ENCODE measurements at places on chromosomes 2 and 18. TPM values are rescaled to one million over a fixed set of nuclear protein-coding genes. Genes with fewer than 3 reads are reported as not detected.

Gene CNGA3
- 0.10 TPM for total RNA-seq

DNA sequence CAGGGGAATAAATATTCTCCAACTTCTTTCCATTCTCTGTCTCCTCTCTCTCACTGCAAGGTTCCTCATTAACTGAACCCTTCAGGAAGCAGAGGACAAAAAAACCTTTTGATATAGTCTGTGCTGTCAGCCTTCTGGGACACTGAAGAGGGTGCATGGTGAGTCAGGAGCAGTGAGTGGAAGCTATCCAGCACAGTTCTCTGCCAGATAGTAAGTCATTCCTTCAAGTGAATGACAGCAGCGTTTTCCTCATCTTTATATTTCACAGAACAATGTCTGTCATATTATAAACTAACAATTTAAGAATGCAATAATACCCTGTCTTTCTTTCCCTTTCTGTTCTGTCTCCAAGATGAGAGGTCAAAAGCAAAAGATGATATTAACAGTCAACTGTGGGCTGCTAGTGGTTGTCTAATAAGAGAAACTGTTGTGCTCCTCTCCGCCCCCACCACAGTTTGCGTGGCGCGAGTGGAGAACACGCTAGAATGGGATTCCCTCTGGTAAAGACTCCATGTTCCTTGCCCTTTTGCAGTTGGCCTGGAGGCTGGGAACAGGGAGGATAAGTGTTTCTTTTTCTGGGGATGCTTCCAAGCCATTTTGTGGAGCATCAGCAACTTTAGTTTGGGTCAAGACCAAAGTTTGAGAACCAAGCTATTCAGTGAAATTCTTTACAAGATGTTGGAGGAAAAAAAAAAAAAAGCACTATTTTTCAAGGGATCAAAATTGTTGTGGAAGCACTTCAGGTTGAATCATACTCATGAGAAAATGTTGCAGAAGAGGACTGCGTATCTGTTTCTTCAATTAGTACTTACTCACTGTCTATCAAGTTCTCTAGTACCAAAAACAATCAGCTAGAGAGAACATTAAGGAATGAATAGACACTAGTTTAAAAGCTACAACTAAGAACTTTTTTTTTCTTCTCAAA is 430.2 kb downstream of the SETBP1 start:
- no peak overlapping the region for H3K27ac ChIP-seq
- H3K4me3 ChIP-seq = no peak overlapping the region
- DNase-seq = no peak
- H3K27me3 ChIP-seq = no peaks in the 10 kb centered on the region

GRCh38 chr2:16216558-16216945 is 276.2 kb downstream of the MYCN start:
- H3K27me3 ChIP-seq = peaks cover under 1% of the 10 kb centered on the region
- H3K27ac ChIP-seq = no peak overlapping the region
- H3K4me3 ChIP-seq = no peak overlapping the region
- H3K4me1 ChIP-seq = no peaks in the 10 kb centered on the region
- DNase-seq = no peak

Gene DPP10
- 3.3 TPM for total RNA-seq

DNA sequence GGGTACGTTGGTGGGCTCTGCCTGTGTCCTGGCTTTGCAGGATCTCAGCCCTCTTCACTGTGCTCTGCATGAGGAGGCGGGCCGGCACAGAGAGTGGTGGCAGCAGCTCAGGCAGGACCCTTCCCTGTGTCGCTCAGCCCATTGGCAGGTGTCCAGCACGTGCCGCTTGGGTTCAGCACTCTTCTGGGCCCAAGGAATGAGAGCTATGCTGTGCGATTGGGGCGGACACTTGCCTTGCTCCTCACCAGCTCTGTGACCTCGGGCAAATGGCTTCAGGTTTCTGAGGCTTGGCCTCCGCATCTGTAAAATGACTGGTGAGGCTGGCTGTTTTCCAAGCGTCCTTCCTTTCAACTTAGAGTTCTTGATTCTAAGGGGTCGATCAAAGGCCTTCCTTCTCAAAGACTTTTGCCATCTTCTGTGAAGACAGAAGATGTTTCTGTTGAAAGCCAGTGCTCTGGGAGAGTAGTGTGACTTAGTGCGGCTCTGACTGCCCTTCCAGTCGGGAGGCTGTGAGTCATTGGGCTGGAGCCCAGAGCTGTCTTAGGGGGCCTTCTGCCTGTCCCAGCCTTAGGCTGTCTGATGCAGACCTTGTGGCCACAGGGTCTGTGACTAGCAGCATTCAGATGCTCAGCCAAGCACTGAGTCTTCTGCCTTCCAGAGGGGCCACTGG is 35.6 kb downstream of the GLI2 start:
- DNase-seq = no peak
- H3K27ac ChIP-seq = no peak overlapping the region
- H3K4me1 ChIP-seq = peaks cover 5% of the 10 kb centered on the region
- H3K27me3 ChIP-seq = peaks cover 8% of the 10 kb centered on the region
- no peak overlapping the region for H3K4me3 ChIP-seq
- no peaks in the 10 kb centered on the region for H3K36me3 ChIP-seq

Gene HAAO
- 6.0 TPM for total RNA-seq

GRCh38 chr2:180478883-180479282 is 471.8 kb upstream of the CWC22 start:
- H3K4me3 ChIP-seq = no peak overlapping the region
- no peaks in the 10 kb centered on the region for H3K27me3 ChIP-seq
- no peaks in the 10 kb centered on the region for H3K4me1 ChIP-seq
- no peak overlapping the region for H3K27ac ChIP-seq

DNA sequence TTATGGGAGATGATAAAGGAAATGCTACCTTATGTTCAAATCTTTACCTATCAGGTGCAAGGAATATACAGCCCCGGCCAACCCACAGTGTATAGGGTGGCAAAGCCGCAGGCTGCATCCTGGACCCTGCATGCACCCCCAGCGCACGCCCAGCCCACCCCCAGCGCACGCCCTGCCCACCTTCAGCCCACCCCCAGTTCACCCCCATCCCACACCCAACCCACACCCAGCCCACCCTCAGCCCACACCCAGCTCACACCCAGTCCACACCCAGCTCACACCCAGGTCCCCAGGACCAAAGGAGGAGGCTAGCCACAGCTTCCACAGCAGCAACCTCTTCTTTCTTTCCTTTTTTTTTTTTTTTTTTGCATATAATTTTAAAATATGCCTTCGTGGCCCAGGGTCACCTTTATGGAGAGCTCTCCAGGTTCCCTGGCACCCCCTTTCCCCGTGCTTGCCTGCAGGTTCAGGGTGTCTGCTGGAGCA is 120.9 kb downstream of the PTGR3 start:
- peaks cover 6% of the 10 kb centered on the region for H3K27me3 ChIP-seq
- no peak overlapping the region for H3K4me3 ChIP-seq
- no peak overlapping the region for H3K27ac ChIP-seq
- DNase-seq = no peak
- peaks cover 4% of the 10 kb centered on the region for H3K36me3 ChIP-seq

DNA sequence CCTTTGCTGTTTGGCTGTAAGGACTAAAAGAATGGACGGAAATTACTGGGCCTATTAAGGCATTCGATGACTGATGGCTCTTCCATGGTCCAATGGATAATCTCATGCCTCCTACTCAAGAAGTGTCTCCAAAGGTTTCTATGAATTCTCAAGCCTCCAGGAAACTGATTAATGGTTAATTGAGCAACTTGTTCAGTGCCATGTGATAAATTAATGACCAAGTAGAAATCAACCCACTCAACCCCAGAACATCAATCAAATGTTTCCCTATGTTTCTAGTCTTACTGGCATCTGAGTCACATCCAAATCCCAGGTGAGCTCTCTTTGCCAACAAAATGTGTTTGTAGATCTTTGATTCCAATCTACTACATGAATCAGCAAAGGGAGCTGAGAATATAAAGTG is 103.6 kb downstream of the NXPH2 start:
- no peaks in the 10 kb centered on the region for H3K36me3 ChIP-seq
- no peaks in the 10 kb centered on the region for H3K27me3 ChIP-seq
- DNase-seq = no peak
- no peak overlapping the region for H3K27ac ChIP-seq
- H3K4me1 ChIP-seq = no peaks in the 10 kb centered on the region
- H3K4me3 ChIP-seq = no peak overlapping the region

Gene CCDC141
- total RNA-seq = 0.67 TPM

Gene MC5R
- total RNA-seq = 0.56 TPM

DNA sequence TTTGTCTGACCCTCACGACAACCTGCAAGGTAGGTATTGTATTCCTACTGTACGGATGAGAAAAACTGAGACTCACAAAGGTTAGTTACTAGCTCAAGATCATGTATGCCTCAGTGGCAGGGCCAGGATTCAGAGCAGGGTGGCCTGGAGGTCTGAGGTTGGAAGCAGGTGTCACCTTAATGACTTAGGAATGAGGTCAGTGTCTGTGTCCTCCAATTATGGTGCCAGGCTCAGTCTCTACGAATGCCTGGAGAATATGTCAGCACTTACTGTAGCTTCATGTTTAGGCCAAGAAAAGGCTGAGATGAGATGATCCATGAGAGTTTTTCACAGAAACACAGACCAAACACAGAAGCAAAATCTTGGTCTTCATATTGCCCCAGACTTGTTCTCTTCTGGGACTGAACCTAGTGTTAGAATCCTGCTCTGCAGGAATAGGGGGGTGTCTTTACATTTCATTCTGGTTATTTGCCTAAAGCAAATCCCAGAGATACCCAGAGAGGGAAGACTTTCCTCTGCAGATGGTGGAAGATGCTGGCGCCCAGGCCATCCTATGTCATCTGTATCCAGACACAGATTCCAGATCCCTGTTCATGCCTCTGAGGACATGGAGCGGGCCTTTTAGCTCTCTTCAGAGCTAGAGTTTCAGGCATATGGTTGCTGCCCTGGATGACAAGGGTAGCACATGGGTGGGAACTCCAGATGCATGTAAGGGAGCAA is 16.3 kb upstream of the RAB10 start:
- H3K27me3 ChIP-seq = peaks cover 3% of the 10 kb centered on the region
- no peak for DNase-seq
- no peaks in the 10 kb centered on the region for H3K36me3 ChIP-seq
- no peak overlapping the region for H3K27ac ChIP-seq

Gene POTEC
- not detected for total RNA-seq

Gene CTAGE1
- total RNA-seq = not detected

GRCh38 chr2:215931256-215931903 is 82.0 kb downstream of the MREG start:
- peaks cover 19% of the 10 kb centered on the region for H3K4me1 ChIP-seq
- H3K4me3 ChIP-seq = no peak overlapping the region
- DNase-seq = peak; percentile 70
- H3K27ac ChIP-seq = no peak overlapping the region

Gene CREG2
- total RNA-seq = 23.6 TPM

DNA sequence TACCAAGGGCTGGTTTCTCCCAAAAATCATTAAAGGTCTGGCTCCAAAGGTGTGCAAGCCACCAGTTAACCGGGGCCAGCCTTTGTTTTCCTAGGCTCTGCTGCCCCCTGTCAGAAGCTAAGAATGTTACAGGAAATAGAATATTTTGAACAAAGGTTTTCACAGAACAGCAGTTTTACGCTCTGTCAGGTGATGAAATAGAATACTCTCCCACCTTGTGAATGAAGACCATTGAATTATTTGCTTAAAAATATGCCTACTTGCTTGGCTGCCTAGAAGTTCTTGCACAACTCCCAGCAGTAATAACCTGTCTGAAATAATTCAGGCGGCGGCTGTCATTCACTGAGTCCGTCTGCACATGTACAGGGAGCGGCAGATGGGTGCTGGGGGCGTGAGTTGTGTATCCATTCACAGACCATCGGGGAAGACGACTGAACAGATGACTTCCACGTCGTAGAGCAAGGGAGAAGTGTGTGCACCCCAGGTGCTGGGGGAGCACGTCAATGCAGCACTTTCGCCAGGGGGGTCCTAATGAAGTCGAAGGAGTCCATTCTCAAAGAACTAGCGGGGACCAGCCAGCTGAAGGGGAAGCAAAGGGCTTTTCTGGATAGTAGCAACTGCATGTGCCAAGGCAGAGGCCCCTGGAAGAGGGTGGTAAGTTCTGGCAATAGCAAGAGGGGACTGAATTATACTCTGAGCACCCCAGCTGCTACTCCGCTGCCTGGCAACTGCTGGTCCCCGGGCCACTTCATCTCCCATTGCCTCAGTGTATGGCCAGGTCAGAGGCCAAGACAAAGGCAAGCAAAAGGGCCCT is 56.1 kb downstream of the SF3B1 start:
- peak; percentile 66 for DNase-seq
- peak overlapping the region; percentile 5 for H3K4me3 ChIP-seq
- no peaks in the 10 kb centered on the region for H3K36me3 ChIP-seq
- no peak overlapping the region for H3K27ac ChIP-seq
- peaks cover 4% of the 10 kb centered on the region for H3K27me3 ChIP-seq

- no peak overlapping the region for H3K27ac ChIP-seq
- no peaks in the 10 kb centered on the region for H3K36me3 ChIP-seq
- no peak overlapping the region for H3K4me3 ChIP-seq
- no peaks in the 10 kb centered on the region for H3K27me3 ChIP-seq
- no peak for DNase-seq
- no peaks in the 10 kb centered on the region for H3K4me1 ChIP-seq
Observed at GRCh38 chr2:225429717-225430116, 30.2 kb downstream of the NYAP2 start.

- DNase-seq = no peak
- peaks cover 8% of the 10 kb centered on the region for H3K27me3 ChIP-seq
- peaks cover 43% of the 10 kb centered on the region for H3K36me3 ChIP-seq
- H3K27ac ChIP-seq = peak overlapping the region; percentile 2
- peak overlapping the region; percentile 73 for H3K4me3 ChIP-seq
Observed at GRCh38 chr2:23700627-23701026, 226.3 kb downstream of the ATAD2B start.

GRCh38 chr18:7577706-7578105 is 10.6 kb downstream of the PTPRM start:
- peaks cover 36% of the 10 kb centered on the region for H3K4me1 ChIP-seq
- no peak overlapping the region for H3K27ac ChIP-seq
- no peak for DNase-seq
- no peak overlapping the region for H3K4me3 ChIP-seq

- no peak for DNase-seq
- no peaks in the 10 kb centered on the region for H3K27me3 ChIP-seq
- H3K27ac ChIP-seq = no peak overlapping the region
- H3K4me3 ChIP-seq = no peak overlapping the region
- H3K36me3 ChIP-seq = peaks cover 16% of the 10 kb centered on the region
Observed at GRCh38 chr2:169039702-169040101, 8.6 kb upstream of the ABCB11 start.

Gene RTP5
- not detected for total RNA-seq

Gene CD8B
- not detected for total RNA-seq

- DNase-seq = no peak
- H3K4me1 ChIP-seq = no peaks in the 10 kb centered on the region
- no peak overlapping the region for H3K27ac ChIP-seq
- H3K4me3 ChIP-seq = no peak overlapping the region
- no peaks in the 10 kb centered on the region for H3K27me3 ChIP-seq
- H3K36me3 ChIP-seq = peaks cover 1% of the 10 kb centered on the region
Observed at GRCh38 chr2:121721926-121722325, 14.7 kb downstream of the NIFK start.

Measured in endothelial cell (in vitro differentiated cells).